ENCODE measurements at places on chromosomes 7 and 10.

DNA sequence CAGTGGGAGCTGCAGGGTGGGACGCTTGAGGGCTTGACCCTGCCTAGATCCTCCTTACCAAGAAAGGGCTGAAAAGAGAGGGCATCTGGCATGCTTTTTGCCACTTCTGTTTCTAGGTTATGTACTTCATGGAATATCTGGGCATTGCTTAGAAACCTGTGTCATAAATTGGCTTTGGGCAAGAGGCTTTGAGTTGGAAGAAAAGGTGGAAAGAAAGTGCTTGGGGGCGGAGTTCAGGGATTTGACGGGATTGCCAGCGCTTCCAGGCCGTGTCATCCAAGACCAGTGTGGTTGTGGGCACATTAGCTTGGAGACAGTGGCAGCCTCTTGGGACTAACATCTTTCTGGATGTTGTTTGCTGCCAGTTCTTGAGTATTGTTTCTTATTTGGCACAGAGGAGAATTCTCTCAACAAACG lies 825 bp downstream of the ZNF862 start:
- DNase-seq, result no peak

GRCh38 chr7:134197345-134197744 lies 70.2 kb downstream of the LRGUK start:
- no peak for DNase-seq

- DNase-seq, result no peak
These were observed 362.7 kb downstream of the REEP3 start for GRCh38 chr10:63883861-63884260.

GRCh38 chr10:132885451-132886210 lies 56.7 kb downstream of the CFAP46 start:
- DNase-seq, result no peak

DNA sequence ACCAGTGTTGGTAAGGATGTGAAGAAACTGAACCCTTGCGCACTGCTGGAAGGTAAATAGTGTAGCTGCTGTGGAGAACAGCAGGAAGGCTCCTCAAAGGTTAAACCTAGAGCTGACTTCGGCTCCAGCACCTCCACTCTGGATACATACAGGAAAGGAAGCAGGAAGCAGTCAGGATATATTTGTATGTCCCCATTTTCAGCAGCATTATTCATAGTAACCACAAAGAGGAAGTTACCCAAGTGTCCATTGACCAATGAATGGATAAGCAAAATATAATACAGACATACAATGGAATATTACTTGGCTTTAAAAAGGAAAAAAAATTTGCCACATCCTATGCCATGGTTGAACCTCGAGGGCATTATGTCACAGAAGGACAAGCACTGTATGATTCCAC lies 15.0 kb downstream of the RET start:
- no peak for DNase-seq

GRCh38 chr10:69101451-69102095 lies 13.7 kb downstream of the SRGN start:
- DNase-seq, result no peak

- no peak for DNase-seq
These were observed 43.2 kb downstream of the CCNY start for GRCh38 chr10:35379226-35380137.

DNA sequence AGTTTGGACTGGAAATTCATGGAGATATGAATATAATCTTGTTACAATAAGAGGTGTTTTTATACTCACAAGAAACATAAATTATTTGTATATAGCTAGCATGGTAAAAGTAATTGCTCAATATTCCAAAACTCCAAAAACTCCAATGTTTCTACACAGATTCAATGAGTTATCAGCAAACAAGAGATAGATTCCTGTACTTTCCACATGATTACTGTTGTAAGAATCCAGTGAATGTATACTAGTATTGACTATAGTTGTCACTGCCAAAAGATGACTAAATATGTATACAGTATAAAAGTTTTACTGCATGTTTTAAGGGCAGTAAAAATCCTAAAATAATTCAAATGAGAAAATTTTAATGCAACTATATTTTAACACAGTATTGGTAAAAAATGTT lies 10.7 kb downstream of the ATOH7 start:
- DNase-seq, result no peak

DNA sequence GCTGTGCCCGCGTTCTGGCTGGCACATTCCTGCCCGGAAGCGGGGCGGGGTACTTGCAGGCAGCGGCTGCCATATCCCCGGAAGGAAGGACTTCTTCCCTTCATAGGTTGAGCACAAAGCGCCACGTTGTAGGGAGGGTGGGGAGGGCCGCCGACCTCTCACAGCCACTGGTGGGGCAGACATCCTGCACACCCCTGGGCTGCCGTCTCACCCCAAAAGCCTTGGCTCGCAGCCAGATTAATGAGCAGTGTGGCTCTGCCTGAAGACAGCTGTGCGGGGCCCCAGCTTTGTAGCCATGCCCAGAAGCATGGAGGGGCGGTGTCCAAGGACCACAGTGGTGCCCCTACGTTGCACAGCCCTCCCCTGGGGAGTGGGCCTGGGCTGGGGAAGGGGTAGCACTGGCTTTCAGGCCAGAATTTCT lies 54.3 kb upstream of the DPYSL4 start:
- no peak for DNase-seq

DNA sequence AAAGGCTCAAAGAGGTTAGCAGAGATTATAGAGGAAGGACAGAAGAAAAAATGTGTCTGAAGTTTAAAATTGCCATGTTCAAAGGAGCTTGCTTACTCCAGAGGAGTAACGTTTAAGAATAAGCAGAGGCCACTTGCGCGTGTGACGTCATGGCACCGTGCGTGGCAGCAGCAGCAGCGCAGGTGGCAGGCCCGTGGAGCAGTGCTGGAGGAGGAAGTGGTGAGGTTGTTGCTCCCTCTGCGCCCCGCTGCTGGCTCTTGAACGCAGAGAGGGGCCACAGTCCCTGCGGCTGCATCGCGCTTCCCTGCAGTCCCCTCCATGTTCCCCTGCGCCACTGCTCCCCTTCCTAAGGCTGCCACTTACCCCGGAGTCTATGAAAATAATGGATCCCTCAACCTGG lies 37.5 kb downstream of the GDI2 start:
- DNase-seq, result no peak

DNA sequence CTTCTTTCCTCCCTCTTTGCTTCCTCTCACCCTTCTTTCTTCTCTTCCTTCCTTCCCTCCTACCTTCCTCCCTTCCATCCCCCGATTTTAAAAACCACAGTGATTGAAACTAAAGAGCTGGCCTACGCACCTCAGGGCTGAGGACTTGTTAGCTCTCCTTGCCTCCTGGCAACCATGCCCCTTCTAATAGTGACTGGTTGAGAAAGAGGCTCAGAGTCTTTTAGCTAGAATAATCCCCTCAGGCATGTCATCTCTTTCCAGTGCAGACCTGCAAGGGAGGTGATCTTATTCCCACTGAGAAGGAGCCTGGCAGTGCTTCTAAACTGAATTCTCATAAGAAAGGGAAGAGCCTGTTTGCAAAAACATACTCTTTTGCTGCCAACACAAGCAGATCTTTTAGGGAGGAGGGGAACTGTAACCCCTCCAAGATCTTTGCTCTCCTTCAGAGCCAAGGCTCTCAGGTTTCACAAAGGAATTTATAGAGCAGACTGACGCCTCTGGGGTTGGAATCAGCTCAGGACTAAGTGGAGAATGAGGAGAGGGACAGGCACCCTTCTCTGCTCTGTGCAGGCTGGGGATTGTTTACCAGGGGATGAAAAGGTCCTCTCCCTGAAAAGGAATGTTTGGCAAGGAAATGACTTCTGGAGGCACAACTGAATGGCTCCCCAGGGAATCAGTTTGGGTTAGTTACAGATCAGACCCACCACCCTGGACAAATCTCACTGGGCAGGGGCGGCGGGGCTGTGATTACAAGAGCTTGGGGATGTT lies 9.4 kb upstream of the ANKRD1 start:
- DNase-seq, result peak; percentile 2

DNA sequence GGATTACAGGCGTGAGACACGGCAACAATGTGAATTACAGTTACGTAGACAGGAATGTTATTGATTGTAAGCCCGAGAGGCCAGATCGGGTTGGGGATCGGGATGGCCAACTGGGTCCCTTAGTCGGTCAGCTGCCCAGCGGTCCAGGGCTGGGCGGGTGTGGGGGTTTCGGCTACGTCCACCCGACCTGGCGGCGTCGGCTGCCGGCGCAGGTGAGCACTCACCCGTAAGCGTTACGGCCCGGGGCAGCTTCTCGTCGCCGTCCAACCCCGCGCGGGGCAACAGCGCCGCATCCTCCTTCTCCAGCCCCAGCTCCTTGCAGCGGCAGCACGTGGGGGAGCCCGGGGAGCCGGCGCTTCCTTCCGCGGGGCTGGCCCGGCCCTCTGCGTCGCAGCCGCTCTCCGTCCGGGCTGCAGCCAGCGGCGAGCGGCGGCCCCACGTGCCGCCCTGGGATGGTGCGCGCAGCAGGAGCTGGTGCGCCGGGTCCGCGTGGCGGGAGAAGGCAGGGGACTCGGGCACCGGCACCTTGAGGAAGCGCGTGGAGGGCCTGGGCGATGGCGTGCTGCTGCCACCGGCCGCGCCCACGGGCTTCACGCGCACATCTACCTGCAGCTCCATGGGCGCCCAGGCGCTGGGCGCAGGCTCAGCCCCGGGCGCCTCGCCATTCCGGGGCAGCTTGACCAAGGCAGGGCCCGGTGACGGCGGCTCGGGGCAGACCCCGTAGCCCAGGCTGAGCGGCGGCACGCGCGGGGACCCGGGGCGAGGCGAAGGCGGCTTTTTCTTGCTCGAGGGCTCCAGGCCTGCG lies 609 bp downstream of the KLRG2 start:
- peak; percentile 45 for DNase-seq

- peak; percentile 86 for DNase-seq
These were observed 111.5 kb downstream of the CCNY start for GRCh38 chr10:35447693-35448407.

- no peak for DNase-seq
These were observed 64.6 kb downstream of the EBF3 start for GRCh38 chr10:129899276-129900130.

DNA sequence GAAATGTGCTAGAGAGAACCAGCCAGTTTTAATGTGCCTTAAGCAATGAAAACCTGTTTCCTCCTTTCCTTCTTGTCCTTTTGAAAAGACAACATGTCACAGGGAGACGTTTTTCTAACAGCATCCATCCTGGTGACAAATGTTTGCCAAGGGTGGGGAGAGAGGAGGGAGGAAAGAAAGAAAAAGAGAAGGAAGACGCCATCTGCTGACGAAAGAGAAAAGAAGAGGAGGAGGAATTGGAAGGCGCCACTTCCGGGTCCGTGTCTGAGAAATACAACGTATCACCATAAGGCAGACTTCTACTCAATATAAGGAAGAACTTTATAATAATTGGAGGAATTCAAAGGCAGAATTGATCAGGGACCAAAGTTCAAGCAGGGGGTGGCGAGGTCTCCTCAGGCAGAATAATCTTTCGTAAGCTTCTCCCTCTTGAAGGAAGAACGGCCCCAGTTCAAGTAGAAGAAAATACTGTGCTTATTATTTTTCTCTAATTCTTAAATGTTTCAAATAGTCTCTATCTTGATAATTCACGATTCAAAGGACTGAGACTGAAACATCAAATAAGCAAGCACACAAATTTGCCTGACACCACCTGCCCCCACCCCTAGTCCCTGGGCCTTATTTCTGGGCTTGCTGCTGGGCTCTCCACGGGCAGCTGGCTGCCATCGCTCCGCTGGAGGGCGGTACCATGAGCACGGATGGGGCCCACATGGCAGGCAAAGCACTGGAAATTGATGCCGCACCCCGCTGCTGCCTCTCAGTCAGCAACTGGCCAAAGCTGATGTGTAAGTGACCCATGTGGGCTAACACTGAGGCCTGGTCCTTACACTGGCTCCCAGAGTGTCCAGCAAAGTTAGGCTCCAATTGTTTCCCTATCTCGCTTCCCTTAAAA lies 273.7 kb upstream of the KLF14 start:
- peak; percentile 15 for DNase-seq

GRCh38 chr7:51141451-51142003 lies 175.1 kb downstream of the COBL start:
- peak; percentile 44 for DNase-seq

DNA sequence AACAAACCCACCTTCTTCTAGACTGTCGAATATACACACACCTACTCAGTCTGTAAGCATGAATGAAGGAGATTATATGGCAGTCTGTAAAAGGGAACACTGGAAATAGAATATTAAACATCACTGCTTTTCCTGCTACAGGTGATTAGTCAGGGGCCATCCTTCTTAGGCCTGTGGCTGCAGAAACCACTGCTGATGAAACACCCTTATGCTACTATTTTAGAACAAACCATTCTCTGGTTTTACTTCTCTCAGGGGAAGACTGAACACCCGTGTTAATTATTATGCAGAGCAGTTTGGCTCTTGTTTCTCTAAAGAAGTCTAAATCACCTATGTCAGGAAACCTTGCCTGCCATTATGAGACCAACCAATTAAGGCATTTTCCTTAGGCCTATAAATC lies 351.1 kb upstream of the KLF6 start:
- DNase-seq, result no peak

Data from NCI-H2171 treated with DMSO at 0.1 percent for 48 hours (cell line).